NCI-H146 (cell line): ENCODE measurements at places on chromosomes 11 and 22.
A peak's percentile ranks its signal among the peaks of the same experiment; 100 is the strongest.

- DNase-seq: no peak
Observed at GRCh38 chr11:74306435-74307175, 4.8 kb downstream of the P4HA3 start.

- no peak for DNase-seq
Observed at GRCh38 chr22:32777987-32778386, 23.5 kb upstream of the TIMP3 start.

DNA sequence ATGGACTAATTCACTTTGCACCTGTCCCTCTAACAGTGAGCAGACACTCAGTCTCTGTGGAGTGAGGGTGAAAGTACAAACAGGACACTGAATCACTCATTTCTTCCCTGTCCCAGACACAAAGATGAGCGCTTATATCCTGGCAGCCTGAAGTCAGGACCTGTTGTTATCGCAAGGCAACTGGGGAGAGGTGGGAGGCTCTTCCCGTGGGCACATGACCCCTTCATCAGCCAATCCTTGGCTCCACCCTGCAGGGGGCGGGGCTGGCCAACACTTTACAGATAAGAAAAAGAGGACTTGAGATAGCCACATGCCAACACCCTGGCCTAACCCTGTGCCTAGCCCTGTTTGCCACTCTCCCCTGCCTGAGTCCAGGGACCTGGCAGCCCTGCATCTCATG is 29.5 kb upstream of the TESMIN start:
- no peak for DNase-seq

DNA sequence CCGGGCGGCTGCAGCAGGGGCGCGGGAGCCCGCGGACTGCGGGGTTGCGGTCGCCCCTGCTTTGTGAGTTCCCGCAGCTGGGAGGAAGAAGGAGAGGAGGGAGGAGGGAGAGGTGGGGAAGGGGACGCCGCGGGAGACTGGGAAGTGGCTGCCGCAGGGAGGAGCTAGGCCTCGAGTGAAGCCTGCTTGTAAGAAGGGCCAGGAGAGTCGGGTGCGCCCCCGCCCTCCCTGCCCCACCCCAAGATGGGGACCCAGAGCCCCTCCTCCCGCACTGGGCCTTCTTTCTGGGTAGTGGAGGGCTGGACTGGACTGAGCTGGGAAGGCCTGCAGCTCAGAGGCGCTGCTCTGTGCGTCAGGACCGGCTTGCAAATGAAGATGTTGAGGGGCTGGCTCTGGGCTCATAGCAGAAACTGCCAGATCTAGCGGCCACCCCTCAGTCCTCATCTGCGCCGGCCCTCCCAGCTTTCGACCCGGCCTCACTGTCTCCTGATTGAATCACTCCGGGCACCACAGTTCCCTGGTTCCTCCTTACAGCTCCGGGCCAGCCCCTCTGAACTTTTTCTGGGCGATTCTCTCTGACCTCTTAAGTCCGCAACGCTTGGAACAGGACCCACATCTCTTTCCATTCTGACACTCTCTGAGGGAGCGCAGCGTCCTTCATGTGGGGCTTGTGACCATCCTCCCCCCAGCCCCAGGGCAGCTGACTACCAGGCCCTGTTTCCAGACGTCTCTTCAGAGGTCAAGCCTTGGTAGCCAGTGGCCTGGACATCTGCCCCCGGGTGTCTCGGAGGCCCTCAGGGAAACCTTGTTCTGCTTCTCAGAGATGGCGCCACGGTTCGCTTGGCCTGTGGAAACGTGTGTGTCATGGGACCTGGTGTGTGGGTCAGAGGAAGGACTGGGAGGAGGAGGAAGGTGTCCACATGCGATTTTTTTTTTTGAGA is 21.9 kb downstream of the SERPINH1 start:
- DNase-seq: peak; percentile 79

DNA sequence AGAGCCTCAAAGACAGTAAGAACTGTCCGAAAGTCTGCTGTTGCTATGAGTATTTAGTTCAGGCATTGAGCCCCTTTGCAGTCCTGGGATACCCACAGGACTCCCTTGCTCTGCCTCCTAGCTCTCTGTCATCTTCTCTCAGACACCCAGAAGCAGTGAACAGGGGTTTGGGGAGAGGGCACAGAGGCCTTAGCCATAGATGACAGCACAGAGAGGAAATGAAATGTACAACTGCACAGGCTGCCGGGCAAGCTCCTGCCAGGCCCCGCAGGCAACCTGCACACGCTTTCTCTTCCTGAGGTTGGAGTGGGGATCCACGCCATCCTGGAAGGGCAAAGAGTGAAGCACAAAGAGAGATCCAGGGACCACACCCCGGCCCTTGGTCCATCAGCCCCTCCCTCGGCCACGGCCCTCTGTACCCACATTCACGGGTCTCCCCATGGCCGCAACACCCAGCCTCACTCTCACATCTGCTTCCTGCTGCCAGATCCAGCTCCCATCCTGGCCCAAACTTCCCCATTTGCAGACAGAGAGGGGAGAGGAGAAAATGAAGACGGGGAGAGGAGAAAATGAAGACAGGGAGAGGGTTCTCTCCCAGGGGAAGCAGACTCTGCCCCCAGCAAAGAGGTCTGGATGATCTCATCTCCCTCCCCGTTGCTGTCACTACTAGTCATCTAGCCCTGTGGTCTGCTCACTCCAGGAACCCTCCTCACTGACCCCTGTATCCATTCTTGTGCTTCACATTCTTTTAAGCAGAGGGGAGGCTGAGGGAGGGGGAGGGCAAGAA is 40.7 kb downstream of the CD6 start:
- DNase-seq: peak; percentile 75

GRCh38 chr11:77525455-77526091 is 51.7 kb upstream of the PAK1 start:
- DNase-seq: no peak

GRCh38 chr22:29194184-29194583 is 11.5 kb upstream of the EMID1 start:
- DNase-seq: no peak

GRCh38 chr11:31960126-31960525 is 130.7 kb upstream of the RCN1 start:
- DNase-seq: no peak

GRCh38 chr11:68867066-68867465 is 25.4 kb upstream of the CPT1A start:
- no peak for DNase-seq

DNA sequence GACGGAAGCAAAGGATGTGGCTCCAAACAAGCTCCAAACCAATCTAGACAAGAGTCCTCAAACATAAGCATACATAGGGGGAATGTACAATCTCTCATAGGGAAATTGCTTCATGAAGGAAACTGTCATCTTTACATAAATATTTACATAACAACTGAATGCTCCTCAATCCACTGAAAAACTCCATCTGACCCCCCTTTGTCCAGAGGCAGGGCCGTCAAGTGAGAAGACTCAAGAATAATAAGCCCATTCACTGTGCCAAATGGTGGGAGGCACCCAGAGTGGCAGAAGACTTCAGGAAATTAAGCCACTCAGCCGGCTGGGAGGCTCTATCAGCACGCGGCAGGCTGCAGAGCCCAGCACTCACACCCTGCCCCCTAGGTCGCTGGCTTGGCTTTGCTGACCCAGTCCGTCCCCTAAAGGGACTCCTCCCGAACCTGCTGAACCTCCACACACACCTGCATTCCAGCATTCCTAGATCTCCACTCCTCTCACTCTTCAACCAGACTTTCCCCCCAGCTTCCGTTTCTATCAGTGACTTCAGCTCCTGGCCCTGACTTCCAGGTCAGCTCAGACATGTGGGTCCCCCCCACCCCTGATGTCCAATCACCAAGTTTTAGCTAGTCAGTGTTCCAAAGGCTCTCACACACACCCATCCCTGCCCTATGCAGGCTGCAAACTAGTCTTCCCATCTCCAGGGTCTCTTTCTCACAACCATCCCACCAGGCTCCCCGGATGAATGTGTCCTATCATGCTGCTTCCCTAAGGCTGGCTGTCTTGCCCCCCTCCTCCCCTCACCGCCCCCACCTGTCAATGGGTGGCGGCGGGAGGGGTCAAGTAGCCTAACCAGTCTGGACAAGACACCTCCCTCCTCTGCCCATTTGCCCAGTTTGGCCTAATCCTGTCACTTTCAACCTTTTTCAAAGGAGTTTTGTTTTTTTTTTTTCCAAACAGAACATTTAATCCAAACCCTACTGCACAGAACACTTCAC is 11.3 kb downstream of the VPS37C start:
- no peak for DNase-seq

DNA sequence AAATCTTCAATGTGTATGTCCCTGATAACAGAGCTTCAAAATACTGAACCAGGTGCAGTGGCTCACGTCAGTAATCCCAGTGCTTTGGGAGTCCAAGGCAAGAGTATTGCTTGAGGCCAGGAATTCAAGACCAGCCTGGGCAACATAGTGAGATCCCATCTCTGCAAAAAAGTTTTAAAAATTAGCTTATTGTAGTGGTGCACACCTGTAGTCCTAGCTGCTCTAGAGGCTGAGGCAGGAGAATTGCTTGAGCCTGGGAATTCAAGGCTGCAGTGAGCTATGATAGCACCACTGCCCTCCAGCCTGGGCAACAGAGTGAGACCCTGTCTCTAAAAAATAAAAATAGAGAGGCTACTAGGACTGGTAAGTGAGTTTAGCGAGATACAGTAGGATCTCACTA is 84.0 kb downstream of the PACS1 start:
- DNase-seq: no peak

DNA sequence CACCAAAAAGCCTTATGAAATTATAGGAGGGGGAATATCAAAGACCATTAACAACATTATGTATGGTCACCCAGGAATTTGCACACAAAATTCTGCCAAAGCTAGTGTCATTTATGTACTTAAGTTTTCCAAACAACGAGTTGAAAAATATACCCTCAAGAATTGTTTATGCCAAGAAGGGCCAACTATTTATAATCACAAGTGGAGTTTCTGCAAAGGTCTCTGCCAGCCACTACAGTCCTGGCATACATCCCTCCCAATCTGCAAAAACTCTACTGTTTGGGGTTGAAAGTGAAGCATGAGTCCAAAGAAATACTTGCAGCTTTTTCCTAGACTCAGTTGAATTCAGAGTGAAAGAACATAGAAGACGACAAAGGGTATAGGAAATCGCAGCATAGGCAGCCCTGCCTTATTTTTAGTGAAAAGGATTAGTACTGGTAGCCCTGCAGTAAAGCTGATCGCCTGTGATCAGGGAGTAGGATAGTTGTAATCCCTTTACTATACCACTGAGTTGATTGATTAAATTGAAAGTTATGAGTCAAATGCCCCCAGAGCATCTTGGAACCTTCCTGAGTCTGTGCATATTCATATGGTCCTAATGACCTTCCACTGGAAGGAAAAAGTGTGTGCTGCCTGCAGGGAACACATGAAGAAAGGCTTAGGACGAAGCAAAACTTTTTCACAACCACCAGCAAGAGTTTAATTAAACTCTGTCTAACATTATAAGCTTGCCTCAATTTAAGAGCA is 144.0 kb downstream of the SPON1 start:
- no peak for DNase-seq

- DNase-seq: peak; percentile 77
Observed at GRCh38 chr11:119505861-119506260, 82.9 kb upstream of the THY1 start.

- no peak for DNase-seq
Observed at GRCh38 chr22:25197340-25197739, 2.3 kb upstream of the CRYBB3 start.

GRCh38 chr22:40193429-40194421 is 16.0 kb downstream of the TNRC6B start:
- no peak for DNase-seq

DNA sequence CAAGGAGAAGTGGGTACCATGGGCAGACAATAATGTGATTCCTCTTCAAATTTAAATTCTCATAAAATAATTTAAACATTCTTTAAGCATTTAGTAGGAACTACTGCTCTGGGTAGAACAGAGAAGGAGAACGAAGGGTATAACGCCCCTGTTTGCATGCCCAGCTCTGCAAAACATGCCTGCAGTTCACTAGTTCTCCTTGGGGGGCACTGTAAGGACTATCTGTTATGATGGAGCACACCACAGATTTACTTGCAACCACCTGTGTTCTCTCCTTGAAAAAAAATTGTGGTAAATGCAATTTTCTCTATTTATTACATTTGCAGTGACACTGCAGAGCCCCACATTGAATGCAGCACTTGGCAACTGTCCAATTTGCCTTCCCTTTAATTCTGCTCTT is 100.3 kb downstream of the GUCY1A2 start:
- DNase-seq: no peak

DNA sequence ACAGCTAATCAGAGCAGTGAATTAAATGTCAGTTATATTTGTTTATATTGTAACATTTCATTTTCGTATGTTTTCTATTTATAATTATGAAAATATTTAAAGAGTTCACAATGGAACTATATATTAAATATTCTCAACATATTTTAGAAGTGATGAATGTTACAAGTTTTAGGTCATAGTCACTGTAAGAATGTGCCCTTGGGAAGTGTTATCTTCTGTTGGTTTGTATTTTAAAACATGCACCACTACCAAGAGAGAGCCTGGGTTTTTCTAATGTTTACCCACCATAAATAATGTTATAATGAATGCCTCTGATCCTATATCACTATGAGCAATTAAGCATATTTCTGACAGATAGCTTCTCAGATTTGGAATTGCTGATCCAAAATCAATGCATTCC is 171.0 kb downstream of the BCR start:
- DNase-seq: no peak

DNA sequence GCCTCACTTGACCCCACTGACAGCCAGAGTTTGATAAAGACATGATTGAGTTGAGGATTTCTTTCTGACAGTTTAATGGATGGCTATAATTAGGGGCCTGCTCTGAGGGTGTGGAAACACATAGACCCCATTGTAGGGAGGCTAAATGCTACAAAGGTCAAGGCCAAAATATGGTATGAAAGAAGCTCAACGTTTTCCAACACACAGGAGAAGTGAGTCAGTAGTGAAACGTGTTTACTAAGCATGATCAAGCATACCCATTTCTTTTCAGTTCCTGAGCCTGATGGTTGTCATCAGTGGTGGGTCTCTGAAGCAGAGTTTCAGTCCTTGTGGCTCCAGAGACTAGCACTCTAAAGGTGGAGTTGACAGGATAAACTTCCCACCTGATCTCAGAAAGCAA is 69.7 kb downstream of the SNX19 start:
- no peak for DNase-seq

- no peak for DNase-seq
Observed at GRCh38 chr11:88404932-88405710, 67.6 kb upstream of the CTSC start.

GRCh38 chr11:60098508-60098907 is 10.0 kb downstream of the MS4A2 start:
- DNase-seq: no peak

GRCh38 chr11:8375460-8375859 is 111.8 kb upstream of the LMO1 start:
- no peak for DNase-seq
